ENCODE measurements at places on chromosomes 2 and 18.
A peak's percentile ranks its signal among the peaks of the same experiment; 100 is the strongest.

- no peaks in the 10 kb centered on the region for H3K4me1 ChIP-seq
- H3K27me3 ChIP-seq: no peaks in the 10 kb centered on the region
- no peak overlapping the region for H3K4me3 ChIP-seq
- H3K27ac ChIP-seq: no peak overlapping the region
- H3K36me3 ChIP-seq: no peaks in the 10 kb centered on the region
These were observed 9.4 kb downstream of the ADAM23 start for GRCh38 chr2:206452750-206453149.

DNA sequence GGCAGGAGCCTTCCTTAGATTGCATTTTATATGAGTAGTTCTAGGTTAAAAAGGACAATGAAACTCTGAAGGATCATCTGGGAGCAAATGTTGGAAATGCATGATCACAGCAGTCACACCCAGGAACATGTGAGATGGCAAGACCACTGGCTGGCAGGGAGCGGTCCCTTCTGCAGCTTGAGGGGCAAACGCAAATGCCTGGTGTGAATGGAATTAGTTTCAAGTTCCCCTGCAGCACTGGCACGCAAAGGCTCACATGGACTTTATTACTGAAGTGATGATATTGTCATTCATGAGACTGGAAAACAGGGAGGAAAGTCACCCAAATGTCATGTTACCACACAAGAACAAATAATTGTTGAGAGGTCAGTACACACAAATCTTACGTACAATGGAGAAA is 223.3 kb downstream of the FBXO15 start:
- no peak for DNase-seq
- no peaks in the 10 kb centered on the region for H3K4me1 ChIP-seq
- H3K36me3 ChIP-seq: no peaks in the 10 kb centered on the region

DNA sequence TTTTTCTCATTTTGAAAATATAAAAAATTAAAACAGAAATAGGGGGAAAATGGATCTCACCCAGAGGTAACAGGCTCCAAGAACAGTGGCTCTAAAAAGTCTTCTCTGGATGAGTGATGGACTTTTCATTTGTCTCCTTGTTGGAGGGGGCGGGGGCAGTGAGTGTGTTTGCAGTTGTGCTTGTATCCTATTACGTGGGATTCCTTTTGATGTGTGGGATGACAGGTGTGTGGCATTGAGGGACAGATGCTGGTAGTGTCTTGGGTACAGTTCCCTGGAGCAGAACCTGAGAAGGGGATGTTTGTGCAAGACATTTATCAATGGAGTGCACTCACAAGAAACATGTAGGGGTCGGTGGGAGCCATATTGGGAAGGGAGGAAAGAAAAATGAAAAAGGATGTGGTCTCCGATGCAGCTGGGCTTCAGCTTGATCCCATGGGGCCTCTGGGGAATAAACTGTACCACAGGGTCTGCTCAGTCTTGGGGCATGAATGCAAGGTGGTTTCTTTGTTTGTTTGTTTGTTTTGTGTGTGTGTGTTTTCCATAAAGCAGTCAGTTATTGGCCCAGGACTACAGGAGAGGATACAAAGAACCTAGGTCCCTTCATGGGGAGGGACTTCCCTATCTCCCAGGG is 120.0 kb upstream of the SLC35G4 start:
- H3K4me3 ChIP-seq: no peak overlapping the region
- no peak for DNase-seq
- H3K4me1 ChIP-seq: no peaks in the 10 kb centered on the region
- no peaks in the 10 kb centered on the region for H3K36me3 ChIP-seq

DNA sequence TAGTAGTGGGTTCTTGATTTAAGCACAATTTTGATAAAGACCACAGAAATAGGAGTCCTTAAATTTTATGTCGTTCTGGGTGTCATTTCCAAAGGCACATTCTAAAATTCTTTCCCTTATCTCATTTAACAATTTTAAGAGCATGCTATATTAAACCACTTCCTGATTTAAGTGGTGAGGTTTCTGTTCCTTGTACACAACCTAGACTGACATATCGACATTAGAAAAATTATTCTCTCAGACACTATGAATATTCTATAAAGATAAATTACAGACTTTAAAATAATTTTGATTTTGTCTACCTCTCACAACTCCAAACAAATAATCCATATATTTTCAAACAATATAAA is 923.8 kb downstream of the LRP1B start:
- H3K27me3 ChIP-seq: no peaks in the 10 kb centered on the region
- H3K36me3 ChIP-seq: no peaks in the 10 kb centered on the region
- H3K4me3 ChIP-seq: no peak overlapping the region
- peaks cover 9% of the 10 kb centered on the region for H3K4me1 ChIP-seq
- peak overlapping the region; percentile 67 for H3K27ac ChIP-seq

- H3K4me3 ChIP-seq: no peak overlapping the region
- H3K27ac ChIP-seq: no peak overlapping the region
- DNase-seq: peak; percentile 36
- H3K36me3 ChIP-seq: no peaks in the 10 kb centered on the region
- no peaks in the 10 kb centered on the region for H3K27me3 ChIP-seq
- no peaks in the 10 kb centered on the region for H3K4me1 ChIP-seq
These were observed 51.8 kb downstream of the MTHFD2 start for GRCh38 chr2:74250189-74250631.

GRCh38 chr2:156903335-156903734 is 354.2 kb upstream of the GALNT5 start:
- H3K27ac ChIP-seq: no peak overlapping the region
- H3K36me3 ChIP-seq: no peaks in the 10 kb centered on the region
- no peak overlapping the region for H3K4me3 ChIP-seq
- H3K27me3 ChIP-seq: no peaks in the 10 kb centered on the region
- H3K4me1 ChIP-seq: no peaks in the 10 kb centered on the region
- no peak for DNase-seq

GRCh38 chr2:171210216-171210863 is 49.6 kb upstream of the TLK1 start:
- H3K27ac ChIP-seq: no peak overlapping the region
- H3K4me1 ChIP-seq: no peaks in the 10 kb centered on the region
- no peaks in the 10 kb centered on the region for H3K27me3 ChIP-seq
- no peak overlapping the region for H3K4me3 ChIP-seq

DNA sequence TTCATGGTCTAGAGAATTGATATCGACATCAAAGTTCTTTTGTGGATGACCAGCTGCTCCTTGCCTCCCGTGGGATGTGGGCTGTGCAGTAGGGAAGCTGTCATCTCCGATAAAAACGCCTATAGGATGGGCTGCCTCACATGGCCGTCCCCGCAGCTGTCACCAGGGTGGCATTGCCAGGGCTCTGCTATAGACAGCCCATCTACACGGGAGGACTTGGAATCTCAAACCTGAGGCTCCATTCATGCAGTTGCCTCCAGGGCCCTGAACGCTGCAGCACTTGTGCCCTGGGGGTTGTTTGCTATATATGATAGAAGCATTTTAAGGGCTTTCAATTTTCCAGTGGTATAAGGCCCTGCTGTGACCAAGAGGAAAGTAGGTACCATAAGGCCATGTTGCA is 183.1 kb downstream of the MYCN start:
- no peaks in the 10 kb centered on the region for H3K36me3 ChIP-seq
- no peaks in the 10 kb centered on the region for H3K4me1 ChIP-seq
- peaks cover 4% of the 10 kb centered on the region for H3K27me3 ChIP-seq
- no peak for DNase-seq
